ENCODE measurements at places on chromosomes 13 and 19.

- no peak for DNase-seq
Observed at GRCh38 chr13:44244288-44244687, 129.3 kb upstream of the SERP2 start.

GRCh38 chr19:1046836-1047695, 7.2 kb downstream of the ABCA7 start:
- DNase-seq: no peak

DNA sequence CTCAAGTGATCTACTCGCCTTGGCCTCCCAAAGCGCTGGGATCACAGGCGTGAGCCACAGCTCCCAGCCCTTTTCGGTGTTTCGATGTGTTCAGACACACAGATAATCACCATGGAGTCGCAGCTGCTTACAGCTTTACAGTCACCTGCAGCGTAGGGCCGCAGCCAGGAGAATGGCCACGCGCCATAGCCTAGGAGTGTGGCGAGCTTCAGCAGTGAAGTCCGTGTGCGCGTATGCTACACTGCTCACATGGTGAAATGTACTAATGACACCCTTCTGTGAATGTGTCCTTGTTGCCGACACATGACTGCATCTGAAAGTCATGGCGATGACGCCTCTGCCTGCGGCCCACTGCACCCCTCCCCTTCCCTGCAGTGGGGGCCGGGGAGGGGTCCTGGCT, 23.6 kb downstream of the AP3D1 start:
- no peak for DNase-seq

DNA sequence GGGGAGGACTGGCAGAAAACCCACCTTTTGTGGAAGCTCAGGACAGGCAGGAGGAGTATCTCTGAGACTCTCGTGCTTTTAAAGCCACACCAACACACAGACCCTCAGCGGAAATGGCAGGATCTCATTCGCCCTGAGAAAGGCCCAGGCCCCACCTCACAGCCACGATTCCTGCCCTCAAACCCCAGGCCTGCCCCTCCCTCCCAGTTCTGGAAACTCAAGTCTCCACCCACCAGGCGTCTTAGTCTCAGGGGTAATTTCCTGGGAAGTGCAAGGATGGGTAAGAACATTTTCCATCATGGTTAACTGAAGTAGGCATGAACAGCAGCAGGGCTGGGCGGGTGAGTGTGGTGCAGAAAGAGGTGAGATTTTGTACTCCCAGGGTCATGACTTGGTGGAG, 8.0 kb upstream of the PDE4C start:
- no peak for DNase-seq

- no peak for DNase-seq
Observed at GRCh38 chr13:76339649-76340048, 546.6 kb downstream of the KCTD12 start.

GRCh38 chr19:29075149-29075548, 137.8 kb downstream of the UQCRFS1 start:
- no peak for DNase-seq

GRCh38 chr13:50366488-50367174, 351.4 kb downstream of the KCNRG start:
- peak; percentile 29 for DNase-seq

GRCh38 chr19:7799640-7800355, 30.2 kb upstream of the EVI5L start:
- DNase-seq: no peak

DNA sequence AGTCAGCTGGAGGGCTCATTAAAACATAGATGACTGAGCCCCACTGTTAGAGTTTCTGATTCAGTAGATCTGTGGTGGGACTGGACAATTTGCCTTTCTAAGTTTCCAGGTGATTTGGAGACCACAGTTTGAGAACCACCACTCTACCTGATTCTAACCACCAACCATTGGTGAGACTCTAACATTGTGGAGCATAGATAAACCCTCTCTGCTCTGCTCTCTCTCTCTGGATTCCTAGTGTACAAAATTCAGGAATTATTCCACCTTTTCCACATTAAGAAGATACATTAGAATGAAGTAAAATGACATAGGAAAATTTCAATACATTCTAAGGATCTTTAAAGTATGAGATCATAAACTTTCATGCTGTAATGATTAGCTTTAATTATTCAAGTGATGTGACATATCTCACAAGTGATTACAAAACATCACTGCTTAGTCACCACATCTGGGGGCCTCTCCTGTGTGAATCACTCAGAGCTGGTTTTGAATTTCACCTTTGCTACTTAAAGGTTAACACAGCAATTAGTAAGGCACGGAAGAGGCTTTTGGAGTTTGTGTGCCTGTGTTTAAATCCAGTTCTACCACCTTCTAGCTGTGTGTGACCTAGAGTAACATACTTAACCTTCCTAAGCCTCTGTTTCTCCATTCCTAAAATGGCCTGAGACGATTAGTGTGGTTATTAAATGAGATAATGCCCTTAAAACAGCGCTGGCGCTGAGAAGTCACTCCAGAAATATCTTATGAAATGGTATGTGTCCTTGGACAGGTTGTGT, 78.5 kb upstream of the NBEA start:
- no peak for DNase-seq

- DNase-seq: no peak
Observed at GRCh38 chr19:7817801-7818200, 12.2 kb upstream of the EVI5L start.

DNA sequence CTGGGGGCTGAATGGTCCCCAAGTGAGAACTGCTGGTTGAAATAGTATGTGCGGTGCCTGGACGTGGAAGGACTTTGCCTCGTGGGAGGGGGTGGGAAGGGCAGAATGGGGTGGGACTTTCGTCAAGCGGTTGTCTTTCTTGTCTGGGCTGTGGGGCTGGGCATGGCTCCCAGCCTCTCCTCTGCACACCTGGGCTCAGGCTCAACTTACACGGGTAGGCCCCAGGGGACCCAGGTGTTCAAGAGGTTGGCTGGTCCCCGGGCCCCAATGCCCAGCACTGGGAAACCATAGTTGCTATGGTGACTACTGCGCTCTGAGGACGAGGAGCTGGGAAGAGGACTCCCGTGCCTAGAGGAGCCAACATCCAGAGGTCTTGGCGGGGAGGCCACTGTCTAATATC, 7.3 kb downstream of the NWD1 start:
- DNase-seq: no peak

DNA sequence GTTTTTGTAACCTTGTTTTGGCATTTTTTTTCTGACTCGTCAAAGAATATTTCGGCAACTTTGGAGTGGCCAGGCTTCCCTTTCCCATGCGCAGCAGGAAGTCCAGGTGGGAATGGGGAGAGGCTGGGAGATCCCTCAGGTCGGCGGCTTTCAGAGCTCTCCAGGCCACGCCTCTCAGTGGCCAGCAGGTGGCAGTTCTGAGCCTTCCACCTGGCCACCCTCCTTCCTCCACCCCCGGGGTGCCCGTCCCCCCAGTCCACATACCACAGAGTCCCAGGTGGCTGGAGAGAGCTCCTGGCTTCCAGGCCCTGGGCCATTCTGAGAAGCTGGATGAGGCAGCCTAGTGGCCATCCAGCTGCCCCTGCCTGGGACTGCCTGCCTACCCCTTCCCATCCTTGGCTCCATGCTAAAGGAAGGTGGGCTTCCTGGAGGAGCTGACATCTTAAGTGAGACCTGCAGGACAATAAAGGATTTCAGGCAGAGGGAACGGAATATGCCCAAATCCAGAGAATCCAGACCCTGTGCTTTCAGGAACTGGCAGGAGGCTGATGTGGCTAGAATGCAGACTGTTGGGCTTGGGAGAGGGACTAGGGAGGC, 46.3 kb downstream of the CCNE1 start:
- DNase-seq: no peak

DNA sequence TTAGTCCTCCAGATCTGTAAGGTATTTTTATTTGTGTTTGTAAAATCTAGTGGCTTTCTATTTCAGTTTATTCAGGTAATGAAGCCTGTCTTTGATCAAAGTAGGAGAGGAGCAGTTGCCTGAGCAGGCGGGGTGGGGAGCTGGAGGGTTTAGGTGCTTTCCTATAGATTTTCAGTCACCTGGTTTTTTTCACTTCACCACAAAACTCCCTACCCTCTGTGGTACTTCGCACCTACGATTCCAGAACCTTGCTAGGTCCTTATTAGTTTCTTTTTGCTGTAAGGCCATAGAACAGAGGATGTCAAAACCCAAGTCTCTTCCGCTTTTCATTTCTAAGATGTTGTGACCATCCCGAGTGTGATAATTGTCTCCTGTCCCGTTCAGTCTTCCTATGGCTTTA, 26.6 kb downstream of the SLAIN1 start:
- DNase-seq: no peak

DNA sequence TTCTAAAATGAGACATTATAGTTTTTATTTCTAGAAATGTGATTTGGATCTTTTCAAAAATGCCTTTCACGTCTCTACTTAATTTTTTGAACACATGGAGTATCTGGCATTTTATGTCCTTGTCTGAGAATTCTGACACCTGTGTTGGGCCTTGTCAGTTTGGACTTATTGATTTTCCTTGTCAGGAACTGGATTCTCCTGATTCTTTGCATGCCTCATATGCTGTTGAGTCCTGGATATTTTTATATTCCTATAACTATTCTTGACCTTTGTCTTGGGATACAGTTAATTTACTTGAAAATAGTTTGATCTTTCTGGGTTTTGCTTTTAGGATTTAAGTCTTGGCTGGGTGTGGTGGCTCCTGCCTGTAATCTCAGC, 10.3 kb downstream of the ADPRHL1 start:
- no peak for DNase-seq

GRCh38 chr13:60411464-60411863, 14.4 kb downstream of the TDRD3 start:
- DNase-seq: no peak

DNA sequence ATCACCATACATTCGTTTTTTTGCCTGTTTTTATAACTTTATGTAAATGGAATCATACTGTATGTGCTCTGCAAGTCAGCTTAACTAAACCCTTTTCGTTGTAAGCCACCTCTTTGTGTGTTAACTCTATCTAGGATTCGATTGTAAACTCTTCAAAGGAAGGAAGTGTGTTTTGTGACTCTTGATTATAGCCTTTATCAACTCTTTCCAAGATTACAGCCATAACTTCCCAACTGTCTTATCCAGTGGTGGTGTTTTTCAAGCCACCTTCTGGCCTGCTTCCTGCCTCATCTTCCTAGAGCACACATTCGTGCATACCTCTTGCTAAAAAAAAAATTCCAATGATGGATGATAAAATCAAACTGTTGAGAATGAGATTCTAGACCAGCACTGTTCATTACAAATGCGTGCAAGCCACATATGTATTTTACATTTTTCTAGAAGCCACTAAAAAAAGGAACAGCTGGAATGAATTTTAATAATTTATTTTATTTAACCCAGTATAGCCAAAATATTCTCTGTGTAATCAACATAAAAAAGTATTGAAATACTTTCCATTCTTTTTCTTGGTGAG, 12.0 kb upstream of the FBXL3 start:
- DNase-seq: no peak

GRCh38 chr19:39407660-39408391, 1.2 kb downstream of the ZFP36 start:
- DNase-seq: no peak

DNA sequence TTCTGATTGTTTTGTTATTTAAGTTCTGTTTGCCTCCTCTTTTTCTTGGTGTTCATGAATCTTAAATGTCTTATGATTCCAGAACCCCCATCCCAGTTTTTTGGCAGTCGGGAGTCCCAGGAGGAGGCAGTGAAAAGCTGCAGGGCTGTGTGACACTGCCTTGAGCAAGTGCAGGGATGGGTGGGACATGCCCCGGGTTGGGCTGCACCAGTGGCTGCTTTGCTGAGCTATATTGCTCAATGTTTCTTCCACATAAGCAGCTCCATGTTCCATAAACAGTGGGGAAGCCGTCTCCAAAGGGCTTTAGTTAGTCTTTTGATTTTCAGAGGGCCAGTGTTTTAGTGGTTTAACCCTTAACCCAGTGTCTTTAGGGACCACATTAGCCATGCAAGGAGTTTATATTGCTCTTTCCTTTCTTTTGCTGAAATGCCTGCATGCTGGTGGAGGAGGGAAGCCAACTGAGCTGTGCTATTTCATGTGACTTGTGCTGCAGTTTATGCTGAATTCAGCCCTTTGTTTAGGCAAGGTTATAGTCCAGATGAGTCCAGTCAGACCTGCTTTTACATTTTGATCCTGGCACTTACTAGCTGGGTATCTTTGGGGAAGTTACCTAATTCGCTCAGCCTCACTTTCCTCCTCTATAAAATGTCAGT, 13.1 kb downstream of the ATP8A2 start:
- DNase-seq: no peak

GRCh38 chr13:42883142-42883541, 101.8 kb downstream of the FAM216B start:
- DNase-seq: no peak

DNA sequence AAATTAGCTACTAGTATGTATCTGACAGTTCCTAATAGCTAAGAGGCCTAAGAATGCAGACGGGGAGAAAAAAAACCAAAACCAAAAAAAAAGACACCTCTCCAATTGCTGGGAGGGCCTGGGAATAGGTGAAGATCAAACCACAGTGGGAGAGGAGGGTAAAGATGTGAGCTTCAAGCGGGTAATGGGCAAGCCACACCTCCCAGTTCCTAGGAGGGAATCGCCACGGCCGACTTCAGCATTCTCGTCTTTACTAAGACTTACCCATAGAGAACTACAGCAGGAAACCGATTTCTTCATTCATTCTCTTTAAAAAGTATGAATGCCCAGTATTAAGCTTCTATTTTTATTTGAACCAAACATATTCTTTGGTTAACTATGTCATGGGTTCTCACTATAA, 5.6 kb upstream of the EEF1AKMT1 start:
- no peak for DNase-seq
